Mesenteric fat pad (tissue), 1 donor: ENCODE measurements at places on chromosomes 7 and 10. TPM values are rescaled to one million over a fixed set of nuclear protein-coding genes. Genes with fewer than 3 reads are reported as not detected.

The BHLHA15 gene
- 0.67 TPM for total RNA-seq

The TFPI2 gene
- total RNA-seq, result 27.9 TPM

The CFAP70 gene
- 2.5 TPM for total RNA-seq

The MYL10 gene
- not detected for total RNA-seq

The PNLIPRP3 gene
- total RNA-seq, result not detected

The CACNB2 gene
- 0.19 TPM for total RNA-seq

The TRIM50 gene
- 0.71 TPM for total RNA-seq

The AASS gene
- total RNA-seq, result 24.7 TPM

DNA sequence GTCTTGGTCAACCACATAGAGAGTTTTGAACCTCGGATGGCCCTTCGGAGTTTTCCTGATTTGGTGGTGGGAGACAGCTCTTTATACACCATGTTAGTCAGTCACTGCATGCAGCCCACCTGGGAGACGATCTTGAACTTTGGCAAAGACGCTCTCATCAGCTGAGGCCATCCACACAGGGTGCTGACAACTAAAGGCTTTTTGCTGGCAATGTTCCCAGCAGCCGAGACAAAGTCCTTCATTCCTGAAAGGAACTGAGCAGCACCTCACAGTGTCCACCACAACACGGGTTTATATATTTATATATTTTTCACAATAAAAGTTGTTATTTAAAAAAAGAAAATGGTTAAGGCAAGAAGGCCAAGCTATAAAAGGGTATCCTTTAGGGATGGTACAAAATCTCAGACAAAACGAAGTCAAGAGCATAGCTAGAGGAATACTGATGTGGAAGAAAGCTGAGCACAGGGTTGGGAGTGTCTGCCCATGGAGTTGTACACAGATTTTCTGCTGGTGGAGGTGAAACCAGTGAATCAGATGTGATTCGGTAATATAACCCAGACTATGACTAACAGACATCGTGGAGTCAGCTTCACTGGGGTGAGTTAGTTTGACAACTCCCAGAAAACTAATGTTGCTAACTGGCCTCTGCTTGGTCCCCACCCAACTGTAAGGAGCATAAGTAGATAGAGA is 27.4 kb upstream of the CAPZA2 start:
- no peak for DNase-seq

DNA sequence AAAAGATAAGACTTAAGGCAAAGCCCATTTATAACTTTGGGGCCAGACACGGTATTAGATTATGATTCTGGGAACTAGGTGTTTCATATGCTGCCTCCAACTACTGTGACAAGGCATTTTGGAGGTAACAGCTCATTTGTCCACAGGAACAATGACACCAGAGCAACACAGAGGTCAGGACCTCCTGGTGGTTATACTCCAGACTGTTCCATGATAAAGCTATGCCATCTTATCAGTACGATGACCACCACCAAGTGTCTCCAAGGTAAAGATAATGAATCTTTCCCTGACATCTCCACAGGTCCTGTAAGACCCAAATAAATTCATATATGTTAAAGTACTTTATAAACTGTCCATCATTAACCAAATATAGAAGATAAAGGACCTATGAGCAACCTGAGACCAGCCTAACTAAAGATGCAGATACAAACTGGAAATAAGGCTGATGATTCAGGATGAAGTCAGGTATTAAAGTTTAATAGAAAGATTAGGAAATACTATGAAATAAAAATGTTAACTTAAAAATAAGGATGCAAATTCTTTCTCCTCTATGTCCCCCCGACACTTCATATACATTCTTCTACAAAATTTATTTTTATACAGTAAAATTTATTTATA is 26.2 kb downstream of the CUL2 start:
- no peak for DNase-seq

GRCh38 chr10:30038781-30039536 is 20.4 kb downstream of the JCAD start:
- DNase-seq, result peak; percentile 47

DNA sequence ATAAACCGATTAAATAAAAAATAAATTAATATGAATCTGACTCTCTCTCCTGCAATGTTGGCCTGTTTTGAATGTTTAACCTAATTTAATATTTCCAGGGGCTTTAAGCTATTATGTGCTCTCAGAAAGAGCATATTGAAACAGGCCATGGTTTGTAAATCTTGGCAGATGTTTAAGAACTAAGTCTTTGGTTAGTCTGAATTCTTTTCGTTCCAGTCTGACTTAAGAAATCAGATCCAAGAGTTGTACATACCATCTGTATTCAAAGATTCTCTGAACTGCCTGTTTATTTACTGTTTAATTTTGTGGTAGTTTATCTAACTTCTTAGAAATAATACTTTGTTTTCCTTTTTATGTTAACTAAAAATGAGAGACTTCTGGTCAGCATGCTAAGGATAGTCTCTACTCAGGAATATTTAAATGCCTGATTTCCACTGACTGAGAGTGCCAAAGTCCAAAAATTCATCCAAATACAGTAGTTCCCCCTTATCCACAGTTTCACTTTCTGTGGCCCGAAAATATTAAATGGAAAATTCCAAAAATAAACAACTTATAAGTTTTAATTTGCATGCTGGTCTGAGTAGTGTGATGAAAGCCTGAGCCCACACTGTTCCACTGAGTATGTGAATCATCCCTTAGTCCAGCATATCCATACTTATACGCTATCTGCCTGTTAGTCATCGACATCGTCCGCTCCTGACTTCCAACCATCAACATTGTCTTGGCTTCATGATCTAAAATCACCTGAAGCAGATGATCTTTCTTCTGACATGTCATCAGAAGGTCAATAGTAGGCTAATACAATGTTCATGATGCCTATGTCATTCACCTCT is 238.1 kb upstream of the CSTF2T start:
- no peak for DNase-seq

DNA sequence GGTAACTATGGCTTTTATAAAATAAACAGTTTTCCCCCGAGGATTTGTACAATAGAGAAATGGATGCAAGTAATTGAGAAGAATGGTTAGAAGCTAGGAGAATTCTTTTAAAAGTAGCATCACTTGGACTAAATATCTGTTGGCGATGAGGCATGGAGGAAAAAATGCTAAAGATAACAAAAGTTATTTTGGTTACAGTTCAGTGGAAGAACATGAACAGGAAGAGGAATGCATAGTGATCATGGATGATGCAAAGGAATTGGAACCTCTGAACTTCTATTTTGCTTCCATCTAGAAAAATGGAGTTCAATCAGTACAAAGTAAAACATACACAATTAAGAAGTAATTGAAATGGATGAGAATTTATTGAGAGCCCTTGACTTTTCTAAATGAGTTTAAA is 32.9 kb downstream of the ENTPD1 start:
- no peak for DNase-seq

DNA sequence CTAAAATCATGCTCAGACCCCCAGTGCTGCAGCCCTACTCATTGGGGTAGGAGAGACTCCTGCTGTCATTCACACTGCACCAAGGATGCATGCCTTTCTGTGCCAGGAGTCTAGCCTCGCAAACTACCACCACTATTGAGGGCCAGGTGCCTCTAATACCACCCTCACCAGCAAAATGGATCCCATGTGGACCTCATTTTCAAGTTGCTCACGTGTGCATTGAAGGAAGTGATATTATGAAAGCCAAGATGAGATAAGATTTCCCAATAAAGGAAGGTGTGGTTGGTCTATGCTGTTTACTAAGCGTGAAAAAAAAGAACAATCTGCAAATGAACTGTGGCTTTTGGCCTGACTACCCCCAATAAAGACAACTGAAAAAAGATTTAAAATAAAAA is 7.2 kb upstream of the LAMTOR4 start:
- no peak for DNase-seq

- no peak for DNase-seq
These were observed 361.0 kb upstream of the NFE2L3 start for GRCh38 chr7:25790963-25791362.

- DNase-seq, result no peak
These were observed 54.7 kb downstream of the RBM20 start for GRCh38 chr10:110698782-110699201.

- no peak for DNase-seq
These were observed 276.9 kb downstream of the SKAP2 start for GRCh38 chr7:26587536-26587935.

GRCh38 chr7:48148311-48148710 is 22.9 kb upstream of the ABCA13 start:
- no peak for DNase-seq

DNA sequence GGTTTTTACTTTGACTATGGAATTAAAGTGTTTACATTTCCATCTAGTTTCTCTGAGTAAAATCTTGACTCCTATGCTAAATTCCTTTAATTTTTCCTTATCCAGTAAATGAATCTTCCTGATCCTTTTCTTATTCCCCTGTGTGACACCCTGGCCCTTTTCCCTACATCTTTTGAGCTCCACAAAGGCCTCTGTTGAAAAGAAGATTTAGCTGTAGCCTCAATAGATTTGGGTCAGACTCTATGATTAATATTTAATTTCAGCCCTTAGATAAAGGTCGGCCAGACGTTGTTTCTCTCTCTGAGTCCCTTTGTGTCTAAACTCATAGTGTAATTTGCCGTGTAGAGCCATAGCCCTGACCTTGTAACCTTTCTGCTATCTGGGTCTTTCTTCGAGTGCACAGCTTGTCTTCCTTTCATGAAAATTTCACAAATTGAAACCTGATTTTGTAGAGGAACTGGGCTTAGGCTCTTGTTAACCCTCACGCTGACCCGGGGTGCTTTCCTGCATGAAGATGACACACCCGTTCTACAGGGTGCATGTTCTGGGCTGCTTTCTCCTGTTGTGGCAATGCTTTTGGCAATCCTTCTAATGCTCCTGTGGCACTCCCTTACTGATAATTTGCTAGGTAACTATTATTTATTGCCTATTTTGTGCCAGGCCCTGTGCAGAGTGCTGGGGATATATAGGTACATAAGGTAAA is 21.2 kb downstream of the LSMEM1 start:
- no peak for DNase-seq

DNA sequence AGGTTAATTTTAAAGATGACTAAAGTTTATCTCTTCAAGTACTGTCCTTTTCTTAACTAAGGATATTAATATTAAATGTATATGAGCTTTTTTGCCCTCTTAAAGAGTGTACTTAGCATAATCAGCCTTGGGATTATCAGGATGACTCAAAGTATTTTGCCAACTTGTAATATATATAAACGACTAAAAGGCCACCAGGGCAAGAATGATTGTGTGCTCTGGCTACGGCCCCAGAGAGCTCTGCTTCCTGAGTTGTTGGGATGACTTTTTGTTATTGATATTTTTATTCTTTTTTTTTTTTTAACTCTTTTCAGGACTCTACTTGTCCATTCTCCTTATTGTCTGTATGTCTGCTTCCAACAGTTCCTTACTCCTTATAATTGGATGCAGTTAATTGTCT is 14.8 kb upstream of the CHRM2 start:
- DNase-seq, result no peak

DNA sequence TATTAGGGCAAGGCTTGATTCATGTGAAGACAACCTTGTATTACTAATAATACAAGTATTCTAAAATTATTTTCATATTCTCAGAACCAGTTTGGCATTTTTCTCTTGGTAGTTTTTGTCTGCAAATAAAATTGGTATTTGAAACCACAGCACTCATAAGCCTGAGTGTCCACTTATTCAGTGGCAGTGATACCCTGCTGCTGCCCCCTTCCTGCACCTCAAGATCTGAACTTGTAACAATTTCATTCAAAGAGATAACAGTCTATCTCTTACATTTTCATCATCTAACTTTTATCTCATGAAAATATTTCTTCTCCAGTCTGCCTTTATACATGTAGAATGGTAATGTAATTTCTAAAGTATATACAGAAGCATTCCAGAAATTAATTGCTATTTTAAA is 9.3 kb downstream of the TFAM start:
- no peak for DNase-seq

- DNase-seq, result no peak
These were observed 115.4 kb downstream of the RPS24 start for GRCh38 chr10:78148961-78149612.

GRCh38 chr10:101624526-101625102 is 36.5 kb downstream of the DPCD start:
- peak; percentile 35 for DNase-seq

DNA sequence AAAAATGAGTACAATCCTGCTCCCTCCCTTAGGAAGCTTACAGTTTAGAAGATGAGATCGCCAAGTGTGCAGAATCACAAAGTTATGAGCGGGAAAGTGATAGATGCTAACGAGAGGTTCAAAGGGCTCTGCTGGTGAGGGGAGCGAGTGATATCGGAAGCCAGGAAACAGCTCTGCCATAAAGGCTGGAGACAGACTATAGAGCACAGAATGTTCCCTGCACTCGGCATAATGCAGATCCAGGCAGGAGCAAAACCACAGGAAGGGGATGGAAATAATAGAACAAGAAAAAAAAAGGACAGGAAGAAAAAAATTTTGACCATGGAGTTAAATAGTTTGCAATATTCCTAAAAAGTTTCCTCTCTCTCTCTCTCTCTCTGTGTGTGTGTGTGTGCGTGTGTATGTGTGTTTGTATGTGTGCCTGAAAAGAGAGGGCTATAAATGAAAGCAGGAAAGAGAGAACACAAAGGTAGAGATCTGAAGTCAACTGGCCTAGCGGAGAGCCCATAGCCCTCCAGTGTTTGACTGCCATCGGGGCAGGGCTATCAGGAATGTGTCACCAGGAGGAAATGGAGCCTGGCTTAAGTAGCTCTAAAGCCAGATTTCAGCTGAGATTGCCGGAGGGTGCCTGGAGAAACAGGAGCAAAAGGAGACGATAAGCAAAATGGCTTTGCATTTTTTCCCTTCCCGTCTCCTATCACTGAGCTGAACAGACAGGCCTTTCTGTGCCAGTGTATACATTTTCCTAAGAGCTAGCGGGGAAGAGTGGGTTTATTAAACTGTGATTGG is 175.8 kb upstream of the LYZL1 start:
- no peak for DNase-seq
